ENCODE measurements at places on chromosomes 16 and 17.

DNA sequence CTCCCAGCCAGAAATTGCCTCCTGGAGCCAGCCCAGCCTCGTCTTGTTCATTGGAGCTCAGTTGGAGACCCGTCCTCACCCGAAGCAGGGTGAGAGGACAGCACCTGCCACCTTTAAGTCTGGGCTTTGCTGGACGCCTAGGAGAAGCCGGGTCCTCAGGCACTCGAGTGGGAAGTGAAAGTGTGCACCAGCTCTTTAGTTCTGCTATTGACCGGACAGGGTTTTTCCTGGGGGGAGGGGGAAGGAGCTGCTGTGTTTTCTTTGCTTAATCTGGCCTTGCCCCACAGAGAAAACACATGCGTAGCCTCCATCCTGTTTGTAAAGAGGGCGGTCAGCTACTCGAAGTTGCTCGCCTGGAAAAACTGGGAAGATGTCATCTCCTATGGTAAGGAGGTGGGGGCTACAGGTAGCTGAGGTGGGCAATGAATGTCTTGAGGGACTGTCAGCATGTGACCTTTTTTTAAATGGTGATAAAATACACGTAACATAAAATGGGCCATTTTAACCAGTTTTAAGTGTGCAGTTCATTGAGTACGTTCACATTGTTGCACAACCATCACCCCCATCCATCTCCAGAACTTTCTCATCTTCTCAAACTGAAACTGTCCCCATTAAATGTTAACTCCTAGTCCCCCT, 34.4 kb downstream of the CMIP start:
- DNase-seq = no peak

DNA sequence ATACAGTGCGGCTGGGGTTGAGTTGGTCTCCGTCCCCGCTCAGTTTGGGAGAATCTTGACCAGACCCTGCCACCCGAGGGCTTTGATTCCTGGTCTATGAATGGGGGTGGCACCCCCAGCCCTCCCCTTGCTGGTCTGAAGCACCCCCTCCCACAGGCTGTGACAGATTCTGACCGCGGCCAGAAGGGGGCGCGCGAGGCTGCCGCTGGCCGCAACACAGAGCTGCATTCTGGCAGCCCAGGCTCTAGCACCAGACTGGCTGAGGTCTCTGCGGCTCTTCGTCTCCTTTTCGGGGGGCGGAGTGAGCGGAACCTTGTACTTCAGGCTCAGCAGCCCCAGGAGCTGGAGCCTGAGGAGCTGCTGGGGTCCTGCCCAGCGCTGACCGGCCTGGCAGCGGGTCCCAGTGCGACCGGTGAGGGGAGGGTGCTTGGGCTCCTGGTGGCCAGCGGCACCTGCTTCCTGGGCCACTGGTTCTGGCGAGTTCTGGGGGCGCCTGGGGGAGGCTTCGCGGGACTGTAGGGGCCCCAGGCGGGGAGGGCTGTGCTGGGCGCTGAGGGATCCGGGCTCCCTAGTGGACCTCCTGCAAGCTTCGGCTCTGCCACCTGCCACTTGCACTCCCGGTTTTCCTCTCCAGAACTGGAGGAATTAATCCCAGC, 1011.6 kb downstream of the KCNJ18 start:
- no peak for DNase-seq

GRCh38 chr17:66764506-66764905, 70.4 kb upstream of the CACNG5 start:
- no peak for DNase-seq

DNA sequence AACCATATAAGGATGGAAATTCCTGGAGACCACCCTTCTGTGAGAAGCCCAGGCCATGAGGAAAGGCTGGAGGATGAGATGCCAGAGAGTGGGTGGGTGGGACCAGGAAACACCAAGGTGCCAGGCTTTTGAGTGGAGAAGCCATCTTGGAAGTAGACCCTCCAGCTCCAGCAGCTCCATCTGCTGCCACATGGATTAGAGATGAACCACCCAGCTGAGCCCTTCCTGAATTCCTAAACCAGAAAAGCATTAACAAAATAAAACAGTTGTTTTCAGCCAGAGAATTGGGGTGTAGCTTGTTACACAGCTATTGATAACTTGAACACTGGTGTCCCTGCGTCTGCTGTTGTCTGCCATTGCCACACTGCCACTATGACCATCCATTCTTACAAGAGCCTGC, 6.3 kb upstream of the TMEM114 start:
- no peak for DNase-seq

- DNase-seq = no peak
Observed at GRCh38 chr17:45022288-45022648, 29.2 kb downstream of the DCAKD start.

DNA sequence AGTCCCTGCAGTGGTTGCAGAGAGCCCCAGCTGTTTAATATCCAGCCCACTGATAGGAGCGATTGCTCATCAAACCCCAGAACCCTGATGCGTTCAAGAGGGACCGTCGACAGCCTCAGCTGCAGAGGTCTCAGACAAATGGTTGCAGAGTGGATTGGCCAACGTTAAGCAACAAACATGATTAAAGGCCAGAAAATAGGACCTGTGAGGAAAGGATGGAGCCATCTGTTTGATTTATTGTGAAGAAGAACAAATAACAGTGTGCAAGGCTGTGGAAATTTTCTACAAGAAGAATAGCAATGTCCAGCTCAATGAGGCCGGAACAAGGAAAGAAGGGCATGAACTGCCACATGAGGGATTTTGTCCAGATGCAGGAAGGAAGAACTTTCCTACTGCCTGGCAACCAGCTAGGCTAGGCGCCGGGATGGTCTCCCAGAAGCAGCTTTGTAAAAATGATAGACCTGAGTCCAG, 138.4 kb upstream of the DNAH9 start:
- no peak for DNase-seq

- no peak for DNase-seq
Observed at GRCh38 chr17:67624886-67625656, 92.7 kb upstream of the NOL11 start.

GRCh38 chr17:5837055-5837491, 233.1 kb upstream of the WSCD1 start:
- DNase-seq = no peak

DNA sequence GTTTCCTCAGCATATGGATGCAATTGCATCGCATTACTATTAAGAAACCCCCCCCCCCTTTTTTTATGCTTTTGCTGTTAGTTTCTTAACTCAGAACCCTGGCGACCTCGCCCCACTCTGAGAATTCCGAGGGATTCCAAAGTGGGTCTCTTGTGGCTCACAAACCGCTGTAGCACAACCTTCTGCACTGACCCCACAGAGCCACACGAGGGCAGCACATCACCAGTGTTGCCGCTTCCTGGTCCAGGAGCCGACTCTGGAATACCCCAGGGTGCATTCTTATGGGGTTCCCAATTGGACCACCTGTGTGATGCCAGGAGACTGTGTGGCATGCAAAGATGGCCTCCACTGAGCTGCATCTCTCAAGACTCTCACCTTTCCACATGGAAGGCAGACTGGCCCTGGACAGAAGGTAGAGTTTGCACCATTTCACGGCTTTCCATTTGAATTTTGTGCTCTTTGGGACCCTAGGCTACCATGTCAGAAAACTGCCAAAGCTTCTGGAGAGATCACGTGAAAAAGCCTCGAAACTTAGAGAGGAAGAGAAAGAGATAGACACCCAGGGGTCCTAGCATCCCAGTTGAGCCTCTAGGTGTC, 432.7 kb upstream of the ASIC2 start:
- DNase-seq = no peak

Measured in stimulated activated CD8-positive, alpha-beta memory T cell treated with anti-CD3 and anti-CD28 coated beads, Interleukin-12 subunit alpha, Interleukin-12 subunit beta, amount 100 ng/mL, for 1 hour (primary cell).